ENCODE measurements at places on chromosomes 12 and 14.

DNA sequence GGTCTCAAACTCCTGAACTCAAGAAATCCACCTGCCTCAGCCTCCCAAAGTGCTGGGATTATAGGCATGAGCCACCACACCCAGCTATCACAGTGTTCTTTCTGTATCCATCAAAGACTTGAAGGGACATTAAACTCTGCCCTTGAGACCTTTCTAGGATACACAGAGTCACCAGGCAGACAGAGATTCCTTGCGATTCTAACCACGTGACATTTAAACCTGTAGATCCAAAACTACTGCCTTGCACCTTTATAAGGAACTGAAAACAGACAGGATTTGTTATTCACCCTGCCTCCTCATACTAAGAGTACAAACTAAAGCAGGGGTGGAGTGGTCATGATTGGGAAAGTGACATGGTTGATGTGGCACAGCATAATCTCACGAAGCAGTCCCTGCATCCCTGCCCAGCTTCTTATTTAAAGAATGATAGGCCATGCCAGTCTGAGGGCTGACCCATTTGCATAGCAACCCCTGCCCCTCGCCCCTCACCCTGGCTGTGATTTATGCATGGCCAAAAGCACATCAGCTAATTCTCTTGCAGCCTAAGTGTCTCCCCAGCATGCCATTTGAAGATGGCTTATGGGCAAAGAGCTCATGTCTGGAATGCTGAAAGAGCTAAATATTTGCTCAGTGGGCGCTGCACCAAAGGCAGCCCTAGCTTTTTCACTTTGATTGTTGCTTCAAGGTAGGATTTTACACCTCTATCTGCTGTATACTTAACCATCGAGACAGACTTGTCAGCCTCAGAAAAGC, 43.2 kb upstream of the MYBPC1 start:
- DNase-seq = no peak

DNA sequence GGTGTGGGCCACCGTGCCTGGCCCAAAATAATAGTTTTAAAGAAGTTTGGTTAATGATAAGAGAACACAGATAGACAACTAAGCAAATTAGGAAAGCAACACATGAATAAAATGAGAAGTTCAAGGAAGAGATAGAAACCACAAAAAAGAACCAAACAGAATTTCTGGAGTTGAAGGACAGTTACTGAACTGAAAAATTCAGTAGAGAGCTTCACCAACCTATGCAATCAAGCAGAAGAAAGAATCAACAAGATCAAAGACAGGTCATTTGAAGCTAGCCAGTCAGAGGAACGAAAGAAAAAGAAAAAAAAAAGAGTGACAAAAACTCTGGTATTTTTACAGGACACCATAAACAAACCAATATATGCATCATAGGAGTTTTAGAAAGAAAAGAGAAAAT, 15.4 kb upstream of the KRT83 start:
- no peak for DNase-seq

GRCh38 chr12:6226002-6226678, 25.9 kb downstream of the CD9 start:
- no peak for DNase-seq

- no peak for DNase-seq
Measured at GRCh38 chr12:12523229-12523628, 39.4 kb downstream of the DUSP16 start.

DNA sequence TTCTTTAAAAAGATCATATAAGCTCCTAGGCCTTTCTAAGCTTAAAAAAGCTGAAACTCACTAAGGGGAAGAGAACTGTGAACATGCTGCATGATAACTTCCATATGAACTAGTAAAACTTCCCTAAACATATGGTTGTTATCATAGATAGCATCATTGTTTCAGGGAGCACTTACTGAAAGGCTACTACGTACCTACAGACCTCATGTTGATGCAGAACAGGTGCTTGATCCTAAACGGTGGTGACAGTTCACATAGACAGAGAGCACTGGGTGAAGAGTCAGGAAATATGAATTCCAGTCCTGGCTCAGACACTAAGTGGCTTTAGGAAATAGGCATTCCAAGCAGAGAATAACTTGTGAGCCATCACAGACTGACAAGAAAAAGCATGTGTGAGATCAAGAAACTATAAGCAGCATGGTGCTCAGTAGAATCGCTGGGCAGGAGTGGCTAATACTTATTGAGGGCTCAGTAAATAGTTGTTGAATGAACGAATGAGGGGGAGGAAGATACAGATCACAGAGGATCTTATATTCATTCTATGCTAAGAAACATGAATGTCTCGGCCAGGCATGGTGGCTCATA, 78.4 kb upstream of the NUDT4 start:
- DNase-seq = no peak

GRCh38 chr14:49105512-49105911, 480.7 kb downstream of the RPS29 start:
- DNase-seq = no peak

- DNase-seq = no peak
Measured at GRCh38 chr12:6778217-6778573, 5.9 kb downstream of the LAG3 start.

DNA sequence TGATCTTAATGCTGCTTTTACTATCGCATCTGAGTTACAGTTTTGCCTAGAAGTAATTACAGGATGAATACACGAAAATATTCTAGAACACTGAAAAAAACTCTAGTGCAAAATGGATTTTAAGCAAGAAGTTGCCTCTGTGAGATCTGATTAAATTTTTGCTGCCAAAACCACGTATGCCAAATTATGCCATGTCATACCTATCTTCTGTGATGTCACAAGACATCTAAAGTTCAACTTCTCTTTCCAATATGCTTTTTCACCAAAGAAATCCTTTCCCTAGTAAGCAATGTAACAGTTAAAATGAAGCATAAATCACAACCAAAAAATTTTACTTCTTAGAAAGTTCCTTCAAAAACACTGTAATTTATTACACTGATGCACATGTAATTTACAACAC, 39.6 kb downstream of the HECTD4 start:
- DNase-seq = no peak
